ENCODE measurements at places on chromosomes 4 and X. TPM values are rescaled to one million over a fixed set of nuclear protein-coding genes. Genes with fewer than 3 reads are reported as not detected.

C4orf51 gene
- not detected for total RNA-seq

DCAF12L1 gene
- not detected for total RNA-seq

GAGE2A gene
- total RNA-seq = not detected

RTL5 gene
- total RNA-seq = 0.44 TPM

SGMS2 gene
- 79.1 TPM for total RNA-seq

DNA sequence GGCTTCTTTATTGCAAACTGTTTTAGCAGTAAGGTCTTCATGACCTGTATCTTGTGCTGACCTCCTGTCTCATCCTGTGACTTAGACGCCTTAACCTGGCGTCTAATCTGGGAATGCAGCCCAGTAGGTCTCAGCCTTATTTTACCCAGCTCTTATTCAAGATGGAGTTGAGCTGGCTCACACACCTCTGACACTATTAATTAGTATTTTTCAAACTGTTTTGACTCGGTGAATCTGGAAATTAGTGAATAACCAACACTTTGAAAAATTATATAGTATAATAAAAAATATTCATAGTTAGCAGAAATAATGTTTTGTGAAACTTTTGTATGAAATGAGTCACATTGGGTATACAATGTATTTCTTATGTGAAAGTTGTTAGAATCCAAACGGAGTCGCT, 189.4 kb downstream of the PDGFRA start:
- no peak for DNase-seq

DNA sequence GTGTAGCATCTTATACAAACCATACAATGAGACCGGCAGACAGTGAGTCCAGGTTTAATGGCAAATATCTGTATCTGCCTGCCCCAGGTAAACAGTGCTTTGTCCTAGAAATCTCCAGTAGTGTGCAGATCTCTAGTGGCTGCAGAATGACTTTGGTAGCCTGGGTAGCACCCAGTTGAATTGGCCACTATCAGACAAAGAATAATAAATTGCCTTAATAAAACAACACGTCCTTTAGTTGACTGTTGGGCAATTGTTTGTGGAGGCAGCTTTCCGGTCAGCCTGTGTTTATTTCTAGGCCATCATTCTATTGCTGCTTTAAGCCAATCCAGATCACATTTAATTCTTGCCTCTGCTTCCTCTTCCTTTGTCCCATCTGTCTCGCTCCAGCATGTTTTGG, 52.5 kb downstream of the SNX25 start:
- no peak for DNase-seq

DNA sequence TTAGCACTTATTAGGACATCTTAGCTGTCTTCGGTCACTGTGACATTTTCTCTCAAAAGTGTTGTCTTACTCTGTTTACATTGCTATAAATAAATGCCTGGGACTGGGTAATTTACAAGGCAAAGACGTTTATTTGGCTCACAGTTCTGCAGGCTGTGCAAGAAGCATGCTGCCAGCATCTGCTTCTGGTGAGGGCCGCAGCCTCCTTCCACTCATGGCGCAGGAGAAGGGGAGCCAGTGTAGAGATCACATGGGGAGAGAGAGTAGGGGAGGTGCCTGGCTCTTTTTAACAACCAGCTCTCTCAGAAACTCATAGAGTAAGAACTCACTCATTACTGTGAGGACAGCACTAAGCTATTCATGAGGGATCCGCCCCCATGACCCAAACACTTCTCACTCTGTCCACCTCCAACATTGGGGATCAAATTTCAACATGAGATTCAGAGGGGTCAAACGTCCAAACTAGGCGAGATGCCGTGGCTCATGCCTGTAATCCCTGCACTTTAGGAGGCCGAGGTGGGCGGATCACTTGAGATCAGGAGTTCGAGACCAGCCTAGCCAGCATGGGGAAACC, 43.5 kb upstream of the HERC6 start:
- DNase-seq = no peak

DNA sequence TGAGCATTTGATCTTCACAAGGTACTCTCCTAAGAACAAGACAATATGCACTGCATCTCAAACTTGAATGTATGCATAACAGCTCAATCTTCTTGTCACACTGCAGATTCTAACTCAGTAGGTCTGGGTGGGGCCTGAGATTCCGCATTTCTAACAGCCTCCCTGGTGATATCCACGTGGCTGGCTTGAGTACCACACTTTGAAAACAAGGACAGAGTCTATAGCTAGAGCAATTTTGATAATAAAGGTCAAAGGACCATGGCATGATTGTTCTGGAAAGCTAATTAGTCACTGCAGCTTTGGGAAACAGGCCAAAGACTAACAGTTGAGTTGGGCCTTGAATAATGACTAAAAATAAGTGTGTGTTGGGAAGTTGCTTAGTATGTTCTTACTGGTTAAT, 213.3 kb downstream of the GBA3 start:
- DNase-seq = no peak

GRCh38 chr4:167032871-167033270, 201.4 kb downstream of the SPOCK3 start:
- no peak for DNase-seq

DNA sequence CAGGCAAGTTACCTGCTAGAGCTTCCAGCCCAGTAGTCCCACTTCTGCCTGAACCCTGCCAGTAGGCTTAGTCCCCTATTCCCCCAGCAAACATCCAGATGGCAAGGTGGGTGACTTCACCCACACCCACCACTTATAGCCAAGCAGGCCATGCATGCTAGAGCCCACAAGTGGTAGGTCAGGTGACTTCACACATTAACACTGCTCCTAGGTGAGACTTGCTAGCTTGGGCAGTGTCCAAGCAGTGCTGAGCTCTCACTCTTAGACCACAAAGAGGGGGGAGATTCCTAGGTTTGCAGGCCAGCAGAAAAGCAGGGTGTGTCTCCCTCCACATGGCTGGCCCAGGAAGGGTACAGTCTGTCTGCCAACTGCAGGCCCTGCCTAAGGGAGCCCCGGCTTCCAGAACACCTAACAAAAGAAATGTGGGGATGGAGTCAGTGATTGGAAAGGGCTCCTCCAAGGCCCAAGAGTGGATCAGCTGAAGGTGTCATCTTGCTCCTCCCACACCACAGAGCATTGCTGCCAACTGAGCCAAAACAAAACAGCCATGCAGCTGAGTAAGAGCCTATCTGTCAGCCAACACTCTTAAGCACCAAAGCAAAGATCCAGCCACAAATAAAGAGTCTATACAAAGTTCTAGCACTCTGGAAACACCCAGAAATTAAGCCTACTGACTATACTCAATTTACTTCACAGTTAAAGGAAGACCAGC, 158.1 kb upstream of the USP38 start:
- DNase-seq = no peak

GRCh38 chr4:99647071-99647470, 10.6 kb downstream of the C4orf54 start:
- peak; percentile 34 for DNase-seq

All from gastrocnemius medialis (tissue), 4 donors.